NCI-H1092 (cell line): ENCODE measurements at places on chromosomes 3 and 15.
A peak's percentile ranks its signal among the peaks of the same experiment; 100 is the strongest.

DNA sequence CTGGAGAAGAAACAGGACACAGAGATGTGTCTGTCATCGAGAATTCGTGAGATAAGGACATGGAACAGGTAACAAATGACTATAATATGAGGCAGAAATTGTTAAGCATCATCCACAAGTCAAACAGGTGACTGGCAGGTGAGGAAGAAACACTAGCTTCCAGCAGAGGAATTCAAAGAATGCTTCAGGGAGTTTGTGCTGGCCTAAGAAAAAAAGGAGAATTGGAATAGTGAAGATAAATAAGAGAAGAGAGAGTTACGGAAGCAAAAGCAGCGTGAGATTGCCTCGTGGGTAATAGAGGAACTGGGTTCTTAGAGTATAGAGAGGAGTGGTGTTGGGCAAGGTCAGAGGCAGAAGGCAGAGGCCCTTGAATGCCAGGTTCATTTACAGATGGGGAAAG, 22.9 kb upstream of the FGF12 start:
- DNase-seq: no peak

GRCh38 chr3:57856675-57857074, 100.6 kb downstream of the SLMAP start:
- DNase-seq: no peak

DNA sequence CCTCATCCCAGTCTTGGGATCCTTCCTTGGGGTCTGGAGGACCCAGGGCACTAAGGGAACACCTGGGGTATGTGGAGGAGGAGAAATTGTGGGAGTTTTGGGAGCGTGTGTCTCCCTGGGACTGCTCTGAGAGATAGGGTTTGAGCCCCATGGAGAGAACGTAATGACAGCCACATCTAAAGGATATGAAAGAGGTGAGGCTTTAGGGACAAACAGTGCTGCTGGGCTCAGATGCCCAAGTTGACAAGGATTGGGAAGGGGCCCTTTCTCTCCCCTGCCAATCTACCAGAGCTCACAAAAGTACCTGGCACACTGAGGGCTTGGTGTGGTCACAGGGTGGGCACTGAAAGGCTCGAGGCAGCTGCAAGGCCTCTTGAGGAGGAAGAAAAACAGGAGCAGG, 13.3 kb upstream of the STARD5 start:
- no peak for DNase-seq

GRCh38 chr15:36807134-36807764, 227.8 kb downstream of the CDIN1 start:
- no peak for DNase-seq

GRCh38 chr3:43036621-43037423, 57.7 kb downstream of the GASK1A start:
- no peak for DNase-seq

DNA sequence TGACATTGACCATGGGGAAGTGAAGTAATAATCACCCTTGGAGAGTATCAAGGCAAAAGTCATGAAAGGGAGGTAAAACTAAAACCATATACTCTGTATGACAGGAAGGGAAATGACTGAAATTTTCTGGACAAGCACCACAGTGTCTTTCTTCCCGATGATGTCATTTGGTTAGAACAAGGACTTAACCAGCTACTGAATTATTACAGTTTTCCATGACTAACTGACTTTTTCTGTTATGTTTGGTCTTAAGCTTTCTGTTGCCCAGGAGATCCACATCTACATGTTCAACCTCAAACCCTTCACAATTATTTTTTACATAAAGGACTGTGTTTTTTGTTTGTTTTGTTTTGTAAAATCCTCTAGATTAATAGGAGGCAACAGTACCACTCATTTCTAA, 191.9 kb upstream of the IL12A start:
- DNase-seq: no peak

DNA sequence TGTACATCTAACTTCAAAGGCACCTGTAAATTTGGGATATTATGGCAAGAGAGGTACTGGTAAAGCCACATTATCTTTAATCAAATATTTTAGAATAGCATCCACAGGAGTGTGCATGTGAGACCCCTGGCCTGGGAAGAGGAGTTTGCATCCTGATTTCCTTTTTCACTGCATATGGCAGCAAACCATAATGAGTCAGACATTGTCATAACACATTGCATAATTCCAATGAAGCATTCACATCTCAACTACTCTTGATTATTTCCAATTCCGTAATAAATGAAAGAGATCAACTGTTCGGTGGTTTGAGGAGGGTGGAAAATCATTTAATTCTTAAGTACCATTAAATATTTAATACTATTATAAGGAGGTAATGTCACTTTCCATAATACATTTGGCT, 215.0 kb downstream of the MECOM start:
- no peak for DNase-seq

- no peak for DNase-seq
These were observed 35.1 kb downstream of the LYZL4 start for GRCh38 chr3:42375121-42375800.

DNA sequence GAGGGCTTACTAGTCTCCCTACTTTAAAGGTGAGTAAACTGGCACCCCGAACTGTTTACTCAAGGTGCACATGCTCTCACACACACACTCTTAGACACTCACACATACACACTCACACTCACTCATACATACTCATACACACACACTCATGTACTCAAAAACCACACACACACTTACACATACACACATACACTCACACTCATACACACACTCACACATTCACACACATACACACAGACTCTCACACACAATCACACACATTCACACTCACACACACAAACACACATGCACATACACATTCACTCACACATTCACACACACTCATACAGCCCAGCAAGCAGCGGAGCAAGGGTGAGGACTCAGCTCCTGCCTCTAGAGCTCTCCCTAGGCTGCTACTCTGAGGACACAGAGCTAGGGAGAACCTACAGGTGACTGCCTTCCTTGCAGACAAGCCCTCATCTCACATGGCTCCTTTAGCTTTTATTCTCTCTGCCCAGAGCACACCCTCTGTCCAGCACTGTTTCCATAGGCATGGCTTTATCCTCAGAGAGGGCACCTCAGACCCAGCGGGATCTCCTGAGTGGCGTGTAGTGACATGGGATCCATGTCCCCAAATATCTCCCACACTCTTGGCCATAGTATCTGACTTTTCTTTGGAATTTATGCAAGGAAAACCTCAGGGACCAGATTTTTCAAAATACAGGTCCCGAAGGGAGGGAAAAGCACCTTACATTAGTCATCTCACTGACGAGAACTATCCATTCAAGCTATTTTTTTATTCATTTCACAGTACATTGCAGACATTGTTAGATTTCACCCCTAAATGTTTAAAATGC, 26.2 kb upstream of the ATG7 start:
- no peak for DNase-seq

DNA sequence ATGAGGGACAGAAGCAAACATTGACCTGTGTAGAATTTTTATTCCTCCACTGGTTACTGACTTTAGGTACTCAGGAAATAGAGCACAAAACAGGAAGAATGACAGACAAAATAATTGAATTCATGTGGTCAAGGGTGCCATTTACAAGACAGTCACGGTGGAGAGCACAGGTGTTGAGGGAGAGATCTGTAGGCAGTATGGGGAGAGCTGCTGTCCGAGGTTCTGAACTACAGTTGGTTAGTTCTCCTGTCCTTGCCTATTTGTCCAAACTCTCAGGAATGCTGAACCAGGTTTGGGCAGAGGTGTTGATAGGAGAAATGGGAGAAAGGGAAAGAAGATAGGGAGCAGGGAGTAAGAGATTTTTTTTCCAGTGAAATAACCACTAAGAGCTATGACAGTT, 178.5 kb upstream of the ZBTB20 start:
- DNase-seq: no peak

DNA sequence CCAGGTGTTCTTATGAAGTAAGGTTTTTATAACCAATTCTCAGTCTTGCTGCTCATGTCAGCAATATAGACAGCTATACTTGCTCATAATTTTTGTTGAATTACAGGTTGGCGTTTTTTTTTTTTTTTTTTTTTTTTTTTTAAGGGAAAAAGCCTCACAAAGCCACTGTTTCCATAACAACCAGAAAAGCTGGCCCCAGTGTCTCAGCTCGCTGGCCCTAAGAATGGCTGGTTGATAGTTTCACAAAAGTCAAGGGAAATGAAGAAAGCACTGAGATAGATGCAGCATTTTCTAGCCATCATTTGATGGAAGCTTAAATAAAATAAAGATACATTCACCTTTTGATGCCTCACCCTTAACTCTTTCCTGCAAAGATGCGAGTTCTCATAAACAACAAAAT, 121.9 kb downstream of the C3orf70 start:
- DNase-seq: no peak

- no peak for DNase-seq
These were observed 99.2 kb upstream of the PSMD6 start for GRCh38 chr3:64122476-64122875.

DNA sequence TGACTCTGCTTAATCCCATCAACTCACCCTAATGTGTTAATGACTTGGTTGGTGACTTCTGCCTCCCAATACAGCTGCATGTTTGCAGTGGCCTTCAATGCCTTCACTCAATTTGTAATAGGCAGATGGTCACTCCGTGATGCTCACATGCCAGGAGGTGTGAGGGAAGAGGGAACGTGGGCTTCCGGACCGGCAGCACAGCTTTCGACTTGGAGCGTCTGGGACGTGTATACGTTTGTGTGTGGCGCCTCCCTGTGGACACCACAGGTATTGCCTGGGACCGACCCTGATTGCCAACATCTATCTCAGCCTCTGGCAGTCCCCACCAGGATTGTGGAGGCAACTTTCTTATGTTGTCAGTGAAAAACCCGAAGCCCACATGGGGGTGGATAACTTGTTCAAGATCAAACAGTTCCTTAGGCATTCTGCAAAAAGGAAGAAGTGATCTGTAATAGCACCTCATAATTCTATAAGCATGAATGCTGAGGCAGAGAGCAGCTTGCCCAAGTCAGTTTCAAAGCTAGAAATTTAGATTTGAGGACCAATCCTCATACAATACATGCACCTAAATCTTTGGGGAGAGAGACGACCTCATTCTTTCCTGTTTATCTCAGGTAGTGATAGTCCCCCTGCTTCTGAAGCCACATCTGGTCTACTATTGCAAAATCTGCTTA, 16.9 kb downstream of the MRPL46 start:
- DNase-seq: peak; percentile 16

- no peak for DNase-seq
These were observed 7.1 kb upstream of the HDAC11 start for GRCh38 chr3:13473020-13473419.

GRCh38 chr15:80531388-80531787, 127.2 kb downstream of the ARNT2 start:
- DNase-seq: no peak
